ENCODE measurements at places on chromosomes 7 and 10.

DNA sequence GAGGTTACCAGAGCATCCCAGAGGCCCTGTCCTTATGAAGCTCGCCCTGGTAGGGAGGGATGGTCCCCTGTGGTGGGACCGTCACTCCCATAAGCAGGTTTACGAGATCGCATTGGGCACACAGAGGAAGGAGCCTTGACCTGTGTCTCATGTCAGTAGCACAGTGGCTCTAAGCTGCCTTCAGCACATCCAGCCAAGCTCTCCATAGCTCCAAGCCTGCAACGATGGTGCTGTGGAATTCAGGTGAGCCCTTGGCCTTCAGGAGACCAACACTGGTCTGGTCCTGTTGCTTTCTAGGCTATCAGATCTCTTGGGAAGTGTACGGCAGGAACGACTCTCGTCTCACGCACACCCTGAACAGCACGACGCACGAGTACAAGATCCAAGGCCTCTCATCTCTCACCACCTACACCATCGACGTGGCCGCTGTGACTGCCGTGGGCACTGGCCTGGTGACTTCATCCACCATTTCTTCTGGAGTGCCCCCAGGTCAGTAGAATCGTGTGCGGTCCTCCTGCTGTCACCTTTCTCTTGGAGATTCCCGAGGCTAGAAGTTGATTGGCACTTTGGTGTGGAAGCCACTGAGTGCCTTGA, 605.3 kb upstream of the FOXK1 start:
- no peak for DNase-seq

DNA sequence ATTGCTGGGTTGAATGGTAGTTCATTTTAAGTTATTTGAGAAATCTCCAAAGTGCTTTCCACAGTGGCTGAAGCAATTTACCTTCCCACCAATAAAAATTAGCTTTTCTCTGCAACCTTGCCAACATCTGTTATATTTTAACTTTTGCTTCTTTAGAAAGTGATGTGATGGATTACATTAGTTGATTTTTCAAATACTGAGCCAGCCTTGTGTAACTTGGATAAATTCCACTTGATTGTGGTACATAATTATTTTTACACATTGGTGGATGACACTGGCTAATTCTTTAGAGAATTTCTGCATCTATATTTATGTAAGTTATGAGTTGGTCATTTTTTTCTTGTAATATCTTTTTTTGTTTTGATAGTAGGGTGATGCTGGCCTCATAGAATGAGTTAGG, 634.1 kb downstream of the GALNT17 start:
- DNase-seq = no peak

- DNase-seq = no peak
These were observed 350.8 kb downstream of the KCNMA1 start for GRCh38 chr10:77286531-77287508.

- DNase-seq = peak; percentile 28
These were observed 322.4 kb downstream of the HGF start for GRCh38 chr7:81447351-81447952.

DNA sequence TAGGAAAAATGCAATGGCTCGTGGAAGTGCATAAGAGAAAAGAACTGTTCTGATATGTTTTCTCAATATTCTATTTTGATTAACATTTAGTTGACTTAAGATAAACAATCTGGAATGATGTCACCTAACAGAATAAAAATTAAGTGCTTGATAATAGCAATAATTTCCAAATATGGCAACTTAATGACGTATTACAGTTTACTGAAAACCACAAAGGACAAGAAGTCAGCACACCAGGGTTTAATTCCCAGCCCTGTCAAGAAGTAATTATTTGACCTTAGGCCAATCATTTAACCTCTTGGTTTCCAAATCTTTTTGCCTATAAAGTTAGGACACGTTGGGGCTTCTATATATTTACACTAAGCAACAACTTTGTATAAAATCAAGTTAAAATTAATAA, 95.7 kb downstream of the CABCOCO1 start:
- no peak for DNase-seq

GRCh38 chr7:118626739-118627138, 402.2 kb downstream of the ANKRD7 start:
- no peak for DNase-seq

DNA sequence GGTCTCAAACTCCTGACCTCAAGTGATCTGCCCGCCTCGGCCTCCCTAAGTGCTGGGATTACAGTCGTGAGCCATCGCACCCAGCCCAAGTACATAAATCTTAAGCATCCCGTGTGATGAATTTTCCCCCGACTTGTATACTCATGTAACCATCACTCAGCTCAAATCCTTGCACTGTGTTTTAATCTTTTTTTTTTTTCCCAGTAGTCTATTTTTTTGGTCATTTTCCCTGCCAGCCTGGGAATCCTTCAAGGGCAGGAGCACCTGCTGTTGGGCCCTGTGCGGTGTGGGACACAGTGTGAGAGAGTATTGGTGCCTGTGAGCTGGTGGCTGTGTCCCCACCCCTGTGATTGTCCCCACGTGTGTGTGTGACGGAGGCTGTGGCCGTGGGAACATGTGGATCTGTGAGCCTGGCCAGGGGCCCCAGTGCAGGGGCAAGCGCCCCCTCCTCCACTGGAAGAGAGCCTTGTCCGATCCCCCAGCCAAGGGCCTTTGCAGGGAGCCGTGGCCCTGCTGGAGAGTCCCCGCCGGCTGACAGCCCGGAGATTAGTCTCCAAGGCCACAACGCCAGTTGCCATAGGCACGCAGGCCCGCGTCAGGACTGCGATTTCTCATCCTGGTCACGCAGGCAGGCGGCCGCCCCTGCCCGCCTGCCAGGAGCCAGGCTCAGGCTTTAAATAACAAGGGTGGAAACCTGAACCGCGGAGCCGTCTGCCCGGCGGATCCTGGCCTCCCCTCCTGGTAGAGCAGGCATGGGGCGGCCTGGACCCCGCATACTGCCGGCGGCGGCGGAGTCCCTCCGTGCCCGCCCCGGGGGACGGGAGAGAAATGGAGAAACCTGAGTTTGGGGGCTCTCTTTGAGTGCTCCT, 26.5 kb downstream of the GTF2IRD1 start:
- DNase-seq = peak; percentile 85

- peak; percentile 12 for DNase-seq
These were observed 729.9 kb downstream of the ZWINT start for GRCh38 chr10:55631071-55631654.

DNA sequence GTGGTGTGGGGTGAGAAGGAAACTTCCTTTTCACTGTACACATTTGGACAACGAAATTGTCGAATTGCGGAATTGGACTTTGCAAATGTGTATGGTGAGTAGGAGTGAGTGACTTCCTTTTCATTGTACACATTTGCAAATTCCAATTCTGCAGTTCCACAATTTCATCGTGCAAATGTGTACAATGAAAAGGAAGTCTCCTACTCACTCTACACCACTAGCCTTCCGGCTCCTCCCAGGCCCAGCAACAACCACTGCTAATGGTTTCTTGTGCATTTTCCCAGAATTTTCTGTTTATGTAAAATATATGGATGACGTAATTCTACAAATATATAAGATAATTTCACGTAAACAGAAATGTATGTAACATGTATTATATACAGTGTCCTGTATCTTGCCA, 118.5 kb downstream of the ARL4A start:
- DNase-seq = no peak

GRCh38 chr10:5545011-5545410, 20.2 kb downstream of the CALML3 start:
- DNase-seq = no peak

All from AG08396 (cell line).